ENCODE measurements at places on chromosomes 3 and 15. TPM values are rescaled to one million over a fixed set of nuclear protein-coding genes. Genes with fewer than 3 reads are reported as not detected.

- no peak for DNase-seq
Observed at GRCh38 chr3:30855400-30856292, 38.8 kb downstream of the GADL1 start.

DNA sequence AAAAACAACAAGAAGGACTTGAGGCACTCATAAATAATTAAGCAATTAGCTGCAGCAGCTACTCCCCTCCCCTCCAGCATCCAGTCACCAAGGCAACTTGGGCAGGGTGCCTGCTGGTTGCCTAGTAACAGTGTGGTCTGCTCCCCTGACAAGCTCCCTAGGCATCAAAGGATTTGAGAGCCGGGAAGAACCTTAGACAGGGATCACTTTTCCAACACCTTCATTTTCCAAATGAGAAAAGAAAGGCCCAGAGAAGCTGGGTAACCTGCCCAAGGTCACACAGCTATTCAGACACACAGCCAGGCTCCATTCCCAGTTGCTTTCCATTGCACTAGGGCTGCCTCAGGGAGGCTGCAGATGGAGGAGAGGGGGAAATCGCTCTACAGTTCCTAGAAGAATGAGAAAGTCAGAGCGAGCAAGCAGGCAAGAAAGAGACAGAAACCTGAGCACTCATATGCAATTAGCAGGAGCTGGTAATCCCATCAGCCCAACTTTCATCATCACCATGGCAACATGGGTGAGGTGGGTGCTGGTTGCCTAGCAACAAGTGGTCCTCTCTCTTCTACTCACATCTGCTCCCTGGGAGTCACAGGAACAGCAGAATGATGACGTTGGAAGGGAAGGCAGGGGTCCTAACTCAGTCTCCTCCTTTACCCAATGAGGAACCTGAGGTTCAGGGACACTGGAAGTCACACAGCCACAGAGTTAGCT lies 3.6 kb upstream of the EIF4E3 start:
- no peak for DNase-seq

GRCh38 chr3:138717348-138717747 lies 108.8 kb downstream of the FAIM start:
- no peak for DNase-seq

- no peak for DNase-seq
Observed at GRCh38 chr3:156360083-156360482, 194.8 kb downstream of the SSR3 start.

DNA sequence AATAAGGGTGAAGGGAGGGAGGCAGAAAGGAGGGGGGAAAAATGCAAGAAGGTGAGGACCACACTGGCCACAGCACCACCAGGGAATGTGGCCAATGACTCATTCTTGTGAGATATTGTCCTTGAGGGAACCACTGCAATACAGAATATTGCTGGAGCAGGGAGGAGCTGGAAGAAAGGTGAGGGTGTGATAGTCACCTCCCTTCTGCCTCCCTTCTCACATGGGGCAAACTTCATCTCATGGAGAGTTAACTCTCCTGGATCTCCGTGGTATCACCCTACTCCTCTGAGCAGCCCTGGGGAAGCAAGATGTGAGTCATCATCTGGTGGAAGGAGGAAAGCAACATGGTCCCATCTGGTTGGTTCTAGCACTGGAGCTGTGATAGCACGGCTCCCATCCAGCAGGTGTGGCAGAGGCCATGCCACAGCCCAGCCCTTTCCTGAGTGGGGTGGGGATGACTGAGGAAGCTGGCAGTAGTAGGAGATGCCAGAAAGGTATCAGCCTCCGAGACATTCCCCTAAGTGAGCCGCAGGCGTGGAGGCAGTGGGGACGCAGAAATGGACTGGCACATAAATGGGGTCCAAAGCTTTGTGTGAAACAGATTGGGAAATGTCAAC lies 115.9 kb upstream of the LPP start:
- no peak for DNase-seq

- DNase-seq, result no peak
Observed at GRCh38 chr15:31222773-31223341, 103.8 kb upstream of the KLF13 start.

DNA sequence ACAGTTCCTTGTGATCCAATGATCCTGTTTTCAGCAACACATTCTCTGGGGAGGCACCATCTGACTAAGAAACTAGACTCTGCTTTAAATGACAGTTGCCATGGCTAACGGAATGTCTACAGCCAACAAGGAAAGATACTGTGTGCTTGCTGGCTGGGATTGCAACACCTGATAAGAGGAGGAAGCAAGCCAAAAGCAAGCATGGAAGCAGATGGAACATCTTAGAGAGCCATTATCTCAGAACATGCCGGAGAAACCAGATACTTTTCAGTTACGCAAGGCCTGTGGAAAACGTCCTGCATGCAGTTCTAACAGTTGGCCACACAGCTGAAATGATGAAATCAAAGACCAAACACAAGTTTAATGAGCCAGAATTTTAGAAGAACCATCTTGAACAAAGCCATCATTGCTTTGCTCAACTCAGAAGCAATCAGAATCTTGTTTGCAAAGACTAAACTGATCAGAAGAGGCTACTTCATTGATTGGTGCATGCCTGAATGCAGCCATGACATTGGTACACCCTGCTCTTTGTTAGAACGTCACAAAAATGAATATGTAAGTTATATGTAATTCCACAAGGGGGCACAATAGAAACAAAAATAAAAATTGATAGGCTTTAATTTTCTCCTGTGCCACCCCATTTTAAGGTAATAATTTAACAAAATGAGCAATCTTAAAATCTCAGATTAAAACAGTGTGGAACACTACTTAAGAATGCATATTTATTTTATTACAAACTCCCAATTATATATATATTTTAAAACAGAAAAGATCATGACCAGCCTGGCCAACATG lies 50.8 kb downstream of the GXYLT2 start:
- DNase-seq, result peak; percentile 60

- DNase-seq, result no peak
Observed at GRCh38 chr3:71563827-71564226, 19.7 kb downstream of the FOXP1 start.

DUSP7 gene
- 15.7 TPM for polyA plus RNA-seq

ALCAM gene
- polyA plus RNA-seq, result 148 TPM

FANCD2 gene
- 20.9 TPM for polyA plus RNA-seq

MORC1 gene
- 0.49 TPM for polyA plus RNA-seq

DNAH12 gene
- 1.1 TPM for polyA plus RNA-seq
